ENCODE measurements at places on chromosomes 13 and 19.
A peak's percentile ranks its signal among the peaks of the same experiment; 100 is the strongest.

DNA sequence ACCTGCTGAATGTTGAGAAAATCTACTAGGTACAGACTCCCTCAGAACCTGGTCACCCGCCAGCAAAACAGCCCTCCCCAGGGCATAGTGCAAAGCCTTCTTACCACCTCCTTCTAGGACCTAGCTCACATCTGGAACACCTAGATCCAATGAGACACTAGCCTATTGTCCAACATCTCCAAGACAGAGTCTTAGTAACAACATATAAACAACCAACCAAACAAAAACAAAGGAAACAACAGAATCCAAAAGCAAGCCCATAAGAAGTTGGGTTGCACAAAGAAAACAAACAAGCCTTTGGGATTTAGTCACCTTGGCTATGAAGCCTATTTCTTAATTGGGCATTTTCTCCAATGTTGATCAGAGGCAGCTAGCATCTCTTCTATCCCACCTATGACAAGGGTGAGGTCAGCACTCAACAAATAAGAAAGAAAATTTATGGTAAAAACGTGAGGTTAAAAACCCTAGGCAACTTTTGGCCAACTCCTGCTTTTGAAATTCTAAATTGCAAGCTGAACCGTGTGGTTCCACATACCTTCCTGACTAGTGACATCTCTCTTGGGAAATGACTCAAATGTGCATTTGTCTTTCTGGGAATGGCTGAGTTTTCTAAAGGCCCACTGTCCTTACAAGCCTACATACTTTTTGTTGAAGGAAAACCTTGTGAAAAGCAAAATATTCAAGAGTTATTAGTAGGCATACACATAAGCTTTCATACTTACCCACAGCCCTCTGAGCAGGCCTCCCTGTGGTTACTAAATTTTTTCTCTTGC lies 66.7 kb downstream of the FAM216B start:
- no peak for DNase-seq

DNA sequence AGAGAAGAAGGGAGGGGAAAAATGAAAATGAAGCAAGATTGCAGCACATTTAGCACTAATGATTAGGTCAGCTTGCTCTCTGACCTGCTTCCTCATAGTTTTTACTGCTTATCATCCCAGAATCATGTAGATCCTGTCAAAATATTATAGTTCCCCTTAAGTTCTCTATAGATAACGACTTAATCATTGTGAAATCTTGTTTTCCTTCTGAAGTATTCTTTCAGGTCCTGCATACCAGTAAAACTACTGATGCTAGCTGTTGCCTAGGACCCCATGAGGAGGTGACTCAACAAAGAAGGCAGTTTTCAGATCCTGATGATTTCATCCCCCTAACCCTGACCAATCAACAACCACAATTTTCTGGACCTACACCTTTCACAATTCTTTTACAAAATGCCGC lies 1131.7 kb downstream of the SLITRK5 start:
- no peak for DNase-seq

DNA sequence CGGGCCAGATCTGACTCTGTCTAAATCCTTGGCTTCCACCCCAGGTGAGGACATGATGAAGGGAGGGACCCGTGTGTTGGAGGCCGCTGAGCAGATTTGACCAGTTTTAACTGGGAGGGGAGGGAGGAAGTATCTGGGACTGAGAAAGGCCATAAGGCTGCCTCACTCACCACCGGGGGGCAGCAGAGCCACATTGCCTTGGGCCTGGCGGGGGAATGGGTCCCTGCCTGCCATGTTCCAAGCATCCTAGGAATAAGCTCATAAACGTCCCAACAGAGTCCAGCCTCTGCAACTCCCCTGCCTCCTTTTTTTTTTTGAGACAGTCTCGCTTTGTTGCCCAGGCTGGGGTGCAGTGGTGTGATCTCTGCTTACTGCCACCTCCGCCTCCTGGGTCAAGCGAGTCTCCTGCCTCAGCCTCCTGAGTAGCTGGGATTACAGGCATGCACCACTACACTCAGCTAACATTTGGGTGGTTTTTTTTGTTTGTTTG lies 15.5 kb downstream of the MAST3 start:
- DNase-seq: peak; percentile 86

DNA sequence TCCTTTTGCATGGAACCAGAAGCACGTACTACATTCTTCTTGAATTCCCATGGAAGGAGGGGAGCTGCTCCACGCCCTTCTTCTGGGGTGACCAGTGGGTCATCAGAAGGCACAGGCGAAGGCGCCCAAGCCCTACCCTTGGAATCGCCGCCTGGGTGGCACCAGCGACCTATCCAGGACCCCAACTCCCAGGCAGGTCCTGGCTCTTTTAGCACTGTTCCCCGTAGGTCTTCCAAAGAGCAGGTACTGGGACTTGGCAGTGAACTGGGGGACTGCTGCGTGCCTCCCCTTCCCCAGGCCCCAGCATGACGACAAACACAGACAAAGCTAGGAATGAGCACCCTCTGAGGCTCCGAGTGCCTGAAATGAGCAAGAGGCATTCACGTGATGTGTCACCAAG lies 45.0 kb downstream of the CEBPG start:
- DNase-seq: no peak

DNA sequence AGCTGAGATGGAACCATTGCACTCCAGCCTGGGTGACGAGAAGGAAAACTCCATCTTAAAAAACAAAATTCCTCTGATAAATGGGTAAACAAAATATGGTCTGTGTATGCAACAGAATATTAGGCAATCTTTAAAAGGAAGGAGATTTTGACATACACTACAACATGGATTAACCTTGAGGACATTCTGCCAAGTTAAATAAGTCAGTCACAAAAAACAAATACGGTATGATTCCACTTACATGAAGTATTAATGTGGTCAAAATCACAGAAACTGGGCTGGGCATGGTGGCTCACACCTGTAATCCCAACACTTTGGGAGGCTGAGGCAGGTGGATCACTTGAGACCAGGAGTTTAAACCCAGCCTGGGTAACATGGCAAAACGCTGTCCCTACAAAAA lies 3.0 kb upstream of the ZNF444 start:
- DNase-seq: no peak

DNA sequence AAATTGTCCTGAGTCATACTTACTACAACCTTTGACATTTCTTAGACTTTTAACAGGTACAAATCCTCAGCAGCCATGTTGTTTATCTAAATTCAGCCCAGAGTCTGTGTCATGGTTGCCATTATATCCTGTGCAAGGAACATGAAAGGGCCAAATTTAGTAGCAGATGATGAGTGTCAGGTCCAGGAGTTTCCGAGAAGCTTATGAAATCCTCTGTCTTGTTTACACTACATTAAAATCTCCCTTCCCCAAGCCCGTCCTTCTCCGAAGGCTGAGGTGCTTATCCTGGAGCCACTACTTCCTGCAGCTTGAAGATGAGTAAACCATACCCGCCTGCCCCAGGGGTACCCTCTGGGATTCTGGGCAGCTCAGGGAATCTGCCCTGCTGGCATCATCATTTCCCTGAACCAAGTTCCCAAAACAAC lies 102.6 kb upstream of the SERP2 start:
- no peak for DNase-seq

DNA sequence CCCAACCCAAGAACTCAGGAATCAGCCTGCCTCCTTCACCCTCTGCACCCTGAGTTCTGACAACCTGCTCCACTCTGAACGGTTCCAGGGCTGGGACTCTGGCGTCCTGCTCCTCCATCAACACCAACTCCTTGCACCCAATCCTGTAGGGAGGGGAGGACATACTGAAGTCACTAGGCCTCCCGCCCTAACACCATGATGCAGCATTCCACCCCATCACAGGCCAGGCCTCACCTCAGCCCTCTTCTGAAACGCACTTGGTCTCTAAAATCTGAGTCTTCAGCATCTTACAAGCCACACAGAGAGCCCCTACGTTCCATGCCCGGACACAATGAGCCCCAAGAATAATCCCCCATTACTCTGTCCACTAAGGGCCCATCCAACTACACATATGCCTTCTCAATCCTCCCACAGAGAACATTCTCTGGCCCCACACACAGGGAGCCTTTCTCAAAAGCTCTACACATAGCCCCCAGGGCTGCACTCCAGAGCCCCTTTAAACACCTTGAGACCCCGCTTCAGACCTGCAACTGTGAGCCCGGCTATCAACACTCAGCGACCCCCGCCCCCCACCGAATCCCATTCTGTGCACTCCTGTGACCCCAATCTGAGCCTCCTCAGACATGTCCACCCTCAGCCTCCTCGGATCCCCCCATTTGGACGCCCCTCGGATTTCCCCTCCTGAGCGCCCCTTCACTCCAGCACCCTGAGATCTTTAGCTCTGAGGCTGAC lies 567 bp downstream of the ALKBH6 start:
- DNase-seq: no peak

- DNase-seq: no peak
These were observed 25.9 kb upstream of the F2RL3 start for GRCh38 chr19:16862826-16863415.

- no peak for DNase-seq
These were observed 206.6 kb upstream of the SLC10A2 start for GRCh38 chr13:103272770-103273169.

DNA sequence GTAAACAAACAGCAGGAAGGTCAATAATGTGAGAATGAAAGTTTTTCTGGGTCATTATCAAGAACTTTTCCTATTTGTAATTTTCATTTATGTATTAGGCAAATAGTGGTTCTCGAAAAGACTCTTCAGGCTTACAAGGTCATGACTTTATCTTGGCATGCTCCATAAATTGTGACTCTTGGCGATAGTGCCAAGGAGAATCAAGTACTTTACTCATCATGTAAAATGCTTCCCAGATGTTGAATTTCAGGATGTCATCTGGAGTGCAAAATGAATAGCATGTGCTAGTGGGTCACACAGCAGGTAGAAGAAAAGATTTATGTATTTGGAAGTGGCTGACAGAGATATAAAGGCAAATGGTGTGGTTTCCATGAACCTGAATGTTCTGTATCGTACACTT lies 1492.7 kb upstream of the PCDH20 start:
- no peak for DNase-seq

DNA sequence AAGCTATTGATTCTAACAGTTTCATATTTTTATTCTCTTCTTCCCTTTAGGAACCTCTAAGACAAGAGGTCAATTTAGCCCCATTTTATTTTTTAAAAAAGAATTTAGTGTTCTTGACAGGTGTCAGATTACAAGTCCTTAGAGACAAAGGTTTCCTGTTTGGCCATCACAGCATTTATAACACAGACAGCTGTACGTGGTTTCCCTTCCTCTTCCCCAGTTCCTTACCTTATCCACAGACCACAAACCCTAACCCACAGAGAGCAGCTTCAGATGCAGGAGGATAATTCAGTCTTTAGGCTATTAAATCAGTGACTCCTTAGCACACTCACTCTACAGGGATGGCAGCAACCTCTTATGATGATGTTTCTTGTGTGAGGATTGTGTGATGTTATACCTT lies 1210.1 kb downstream of the DIAPH3 start:
- DNase-seq: no peak

DNA sequence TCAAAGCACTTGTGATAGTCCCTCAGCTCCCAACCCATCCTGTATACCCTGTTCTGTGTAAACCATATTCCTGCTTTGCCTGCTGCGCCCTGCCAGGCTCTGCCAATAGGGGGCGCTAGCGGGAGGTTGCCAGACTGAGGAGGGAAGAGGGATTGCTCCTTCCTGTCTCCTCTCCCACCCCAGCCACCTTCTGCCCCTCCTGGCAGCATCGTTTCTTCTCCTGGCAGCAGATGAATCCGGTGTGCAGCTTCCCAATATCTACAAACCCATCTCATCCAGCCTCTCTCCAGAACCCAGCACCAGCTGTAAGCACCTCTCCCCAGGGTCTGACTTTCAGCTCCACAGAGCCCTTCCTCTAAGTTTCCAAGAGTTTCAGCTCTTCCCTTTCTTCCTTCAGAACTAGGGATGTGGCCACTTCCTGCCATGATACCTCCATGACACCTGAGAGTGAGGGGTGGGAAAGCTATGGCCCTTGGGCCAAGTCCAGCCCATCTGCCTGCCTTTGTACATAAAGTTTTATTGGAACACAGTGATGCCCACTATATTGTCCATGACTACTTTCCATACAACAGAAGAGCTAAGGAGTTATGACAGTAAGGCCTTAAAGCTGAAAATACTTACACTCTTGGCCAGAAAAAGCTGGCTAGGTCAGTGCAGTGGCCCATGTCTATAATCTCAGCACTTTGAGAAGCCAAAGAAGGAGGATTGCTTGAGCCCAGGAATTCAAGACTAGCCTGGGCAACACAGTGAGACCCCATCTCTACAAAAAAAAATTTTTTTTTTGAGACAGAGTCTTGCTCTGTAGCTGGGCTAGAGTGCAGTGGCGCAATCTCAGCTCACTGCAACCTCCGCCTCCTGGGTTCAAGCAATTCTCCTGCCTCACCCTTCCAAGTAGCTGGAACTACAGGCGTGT lies 34.5 kb upstream of the ATP1A3 start:
- DNase-seq: no peak

DNA sequence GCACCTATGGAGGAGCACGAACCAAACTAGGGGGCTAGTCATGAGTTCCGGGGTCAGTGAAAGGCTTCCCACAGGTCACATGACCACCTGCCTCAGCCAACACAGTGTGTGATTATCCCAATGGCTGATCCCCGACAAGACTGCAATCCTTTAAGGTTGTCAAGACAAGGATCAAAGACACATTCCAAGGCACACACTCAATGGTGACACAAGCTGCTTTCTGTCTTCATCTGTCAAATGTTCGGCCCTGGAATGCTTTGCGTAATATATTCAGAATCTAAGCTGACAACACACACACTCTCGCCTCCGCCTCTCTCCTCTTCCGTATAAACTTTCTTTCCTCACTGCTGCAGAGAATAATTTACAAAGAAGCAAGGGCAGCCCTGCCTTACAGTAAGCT lies 11.7 kb downstream of the RANBP3 start:
- peak; percentile 37 for DNase-seq

GRCh38 chr19:28289295-28290063 lies 923.5 kb downstream of the UQCRFS1 start:
- DNase-seq: peak; percentile 74

- no peak for DNase-seq
These were observed 246.7 kb downstream of the RFC3 start for GRCh38 chr13:34064456-34065205.

DNA sequence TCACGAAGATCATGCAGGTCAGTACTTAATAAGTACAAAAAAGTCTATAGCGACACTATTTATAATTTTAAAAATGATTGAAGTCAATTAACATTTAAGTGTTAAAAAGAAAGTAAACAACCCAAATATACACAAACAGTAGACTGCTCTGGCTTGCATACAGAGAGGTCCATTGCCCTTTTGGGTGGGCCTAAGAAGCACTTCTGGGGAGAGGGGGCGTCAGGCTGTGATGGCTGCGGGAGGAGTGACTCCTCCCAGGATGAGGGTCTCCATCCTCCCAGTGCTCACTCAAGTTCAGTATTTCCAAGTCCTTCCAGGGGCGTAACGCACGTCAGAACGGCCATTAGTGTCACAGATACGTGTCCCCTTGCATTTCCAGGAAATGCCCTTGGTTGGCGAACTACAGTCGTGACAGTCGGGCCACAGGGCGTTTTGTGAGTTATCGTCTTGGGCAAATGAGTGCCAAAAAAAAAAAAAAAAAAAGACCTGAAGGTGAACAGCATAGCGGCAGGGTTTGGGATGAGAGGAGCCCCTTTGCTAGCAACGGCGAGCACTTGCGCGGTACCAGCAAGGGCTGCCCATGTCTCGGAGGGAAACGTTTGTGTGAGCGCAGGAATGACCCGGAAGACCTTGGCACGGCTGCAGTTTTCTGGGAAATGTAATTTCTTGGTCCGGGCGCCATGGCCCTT lies at the start of gene SCGB2B2:
Gene SCGB2B2 (minus strand): TSS at position 463 of the 689 bp plus-strand sequence. CDS start 82,596 bp downstream, outside the sequence.
- peak; percentile 78 for DNase-seq
